ENCODE measurements at places on chromosomes 5 and 9.

- DNase-seq = no peak
These were observed 49.1 kb downstream of the SH3TC2 start for GRCh38 chr5:149013796-149014195.

DNA sequence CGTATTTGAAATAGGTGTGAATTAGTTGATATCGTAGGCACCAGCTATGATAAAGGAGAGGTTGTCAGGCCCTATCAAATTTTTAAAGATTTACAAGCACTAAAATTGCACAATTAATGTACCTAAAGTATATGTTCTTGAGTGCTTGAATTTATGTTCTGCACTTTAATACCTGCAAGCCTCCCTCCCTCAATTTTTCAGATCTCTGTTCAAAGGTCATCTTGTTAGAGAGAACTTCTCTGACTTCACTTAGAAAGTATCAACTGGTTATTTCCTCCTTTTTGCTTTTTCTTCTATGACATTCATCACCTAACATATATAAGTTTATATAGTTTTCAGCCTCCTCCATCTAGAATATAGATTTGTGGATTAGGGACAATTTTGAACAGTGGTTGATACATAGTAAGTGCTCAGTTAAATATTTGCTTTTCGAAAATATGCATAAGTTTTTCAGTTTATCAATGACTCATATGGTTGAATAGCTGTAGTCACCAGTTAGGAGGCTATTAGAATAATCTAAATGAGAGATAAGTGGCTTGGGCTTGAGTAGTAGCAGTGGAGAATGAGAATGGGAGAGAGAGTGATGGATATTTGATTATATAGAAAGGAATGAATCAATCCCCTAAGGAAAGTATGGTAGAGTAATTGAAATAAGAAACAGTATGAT, 37.3 kb downstream of the LOX start:
- no peak for DNase-seq

DNA sequence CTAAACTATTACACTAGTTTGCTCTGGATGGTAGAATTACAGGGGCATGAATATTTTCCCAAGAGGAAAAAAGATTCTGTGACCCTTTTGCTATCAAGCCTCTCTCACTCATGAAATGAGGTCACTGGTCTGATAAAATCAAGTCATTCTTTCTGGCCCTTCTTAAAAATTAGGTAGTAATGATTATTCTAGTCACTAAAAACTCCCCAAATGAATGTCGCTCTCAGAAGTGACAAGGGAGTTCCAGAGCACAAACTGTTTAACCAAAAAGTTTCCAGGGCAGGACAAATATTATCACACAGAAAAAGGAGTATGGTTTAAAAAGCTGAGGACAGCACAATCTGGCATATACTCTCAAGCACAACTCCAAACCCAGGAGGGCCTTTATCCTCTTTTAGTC, 12.5 kb downstream of the ERMP1 start:
- DNase-seq = no peak

DNA sequence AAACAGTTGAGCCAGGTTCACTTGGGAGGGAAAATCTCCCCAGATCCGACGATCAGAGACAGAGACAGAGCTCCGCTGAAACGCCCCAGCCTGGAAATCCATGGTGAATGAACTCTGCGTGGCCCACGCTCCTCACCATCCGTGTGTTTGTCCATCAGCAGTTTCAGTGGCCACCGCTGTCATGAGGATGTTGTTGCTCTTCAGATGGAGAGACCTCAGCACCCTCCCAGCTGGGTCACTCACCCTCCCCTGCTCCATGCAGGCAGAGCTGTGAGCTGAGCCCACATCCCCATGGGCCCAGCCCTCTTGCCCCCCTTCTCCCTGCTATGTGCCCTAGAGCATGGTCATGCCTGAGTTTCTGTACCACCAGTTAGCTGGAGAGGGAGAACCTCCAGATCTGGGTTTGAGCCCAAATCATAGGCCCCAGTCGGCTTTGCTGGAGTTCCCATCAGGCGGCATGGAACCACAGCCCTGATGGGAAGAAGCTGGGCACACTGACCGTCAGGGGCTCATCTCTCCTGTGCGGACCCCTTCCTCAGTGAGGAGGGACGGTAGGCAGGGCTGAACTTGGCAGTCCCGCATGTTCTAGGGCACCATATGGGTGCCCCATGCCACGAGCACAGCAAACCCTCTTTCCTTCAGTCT, 154.4 kb upstream of the COL5A1 start:
- DNase-seq = no peak

DNA sequence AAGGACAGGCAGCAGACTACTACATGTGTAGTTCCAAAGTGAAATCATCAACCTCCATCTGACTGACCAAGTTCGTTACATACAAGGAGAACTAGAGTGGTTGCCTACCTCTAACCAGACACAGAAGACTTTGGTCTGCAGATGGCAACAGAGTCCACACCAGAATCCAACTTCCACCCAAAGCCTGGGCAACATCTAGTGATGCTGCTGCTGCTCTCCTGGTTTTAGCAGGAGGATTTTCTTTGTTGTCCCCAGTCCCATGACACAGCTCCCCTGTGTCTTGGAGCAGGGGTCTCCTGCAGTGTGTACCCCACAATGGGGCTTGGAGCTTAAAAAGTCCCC, 46.4 kb upstream of the APC start:
- DNase-seq = no peak

- peak; percentile 92 for DNase-seq
These were observed 77.2 kb downstream of the ITGA1 start for GRCh38 chr5:52864884-52865283.

GRCh38 chr5:34706084-34706483, 50.0 kb downstream of the RAI14 start:
- DNase-seq = no peak

GRCh38 chr5:175354964-175355363, 89.0 kb downstream of the DRD1 start:
- no peak for DNase-seq

DNA sequence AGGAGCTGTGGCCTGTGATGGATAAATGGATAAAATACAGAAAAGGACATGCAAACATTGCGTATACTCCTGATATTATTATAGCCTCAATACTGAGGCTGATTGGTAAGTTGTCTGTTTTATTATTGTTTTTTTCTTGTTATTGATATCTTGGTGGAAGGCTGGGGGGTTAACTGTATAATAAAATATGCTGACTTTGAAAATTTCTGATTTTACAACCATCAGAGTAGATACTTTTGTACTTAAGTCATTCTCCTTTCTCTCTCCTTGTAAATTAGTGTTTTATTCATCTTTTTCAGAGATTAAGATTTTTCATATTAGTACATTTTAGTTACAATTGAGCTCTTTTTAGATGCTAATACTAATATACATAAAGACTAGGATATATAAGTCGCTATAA, 53.5 kb downstream of the ICE1 start:
- DNase-seq = no peak

DNA sequence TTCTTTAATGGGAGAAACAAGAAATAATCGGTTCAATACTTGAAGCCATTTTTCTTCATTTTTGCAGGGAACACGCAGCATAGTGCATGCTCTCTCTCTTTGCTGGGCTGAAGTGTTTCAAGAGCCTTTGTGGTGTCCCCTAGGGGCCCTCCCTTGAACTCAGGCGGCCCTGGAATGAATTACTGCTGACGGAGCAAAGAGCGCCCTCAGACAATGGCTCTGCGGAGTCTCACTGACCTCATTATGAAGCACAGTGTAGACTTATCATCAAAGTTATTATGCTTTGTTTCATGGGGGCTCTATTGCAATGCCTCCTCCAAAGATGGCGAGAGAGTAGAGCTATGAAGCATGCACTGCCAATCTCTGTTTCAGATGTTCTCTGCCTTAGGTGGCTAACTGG, 64.8 kb upstream of the ADCY2 start:
- no peak for DNase-seq

DNA sequence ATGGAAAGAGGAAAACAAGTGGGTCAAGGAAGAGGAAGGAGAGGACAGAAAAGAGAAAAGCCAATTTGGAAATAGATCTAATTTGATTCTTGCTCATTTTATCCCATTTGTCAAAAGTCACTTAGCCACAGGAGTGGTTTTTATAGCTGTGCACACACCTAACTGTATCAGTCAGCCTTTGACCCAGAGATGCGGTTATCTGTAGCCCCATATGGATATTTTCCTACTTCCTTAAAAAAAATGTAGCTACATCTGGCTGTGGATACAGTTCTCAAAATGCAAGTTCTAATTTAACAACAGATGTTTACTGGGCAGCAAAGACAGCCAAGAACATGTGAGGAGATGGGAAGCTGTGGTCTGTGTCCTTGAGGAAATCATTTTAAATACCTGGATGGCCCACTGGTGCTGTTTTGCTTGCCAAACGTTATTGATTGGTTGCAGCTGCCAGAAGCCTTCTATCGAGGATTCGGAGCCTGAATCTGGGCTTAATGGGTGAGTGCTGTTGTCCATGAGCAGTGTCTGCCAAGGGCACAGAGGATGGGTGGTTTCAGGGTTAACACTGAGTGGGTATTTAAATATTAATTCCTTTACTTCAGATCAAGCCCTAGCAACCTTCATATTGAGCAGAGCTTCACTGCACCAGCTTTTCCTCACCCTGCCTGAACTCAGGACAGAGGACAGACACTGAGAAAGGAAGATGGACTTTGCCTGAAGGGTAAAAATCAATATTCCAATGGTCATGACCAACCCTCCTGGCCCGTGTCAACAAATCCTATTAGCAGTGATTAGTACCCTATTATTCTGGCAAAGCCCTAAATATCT, 92.2 kb downstream of the APBA1 start:
- DNase-seq = no peak

DNA sequence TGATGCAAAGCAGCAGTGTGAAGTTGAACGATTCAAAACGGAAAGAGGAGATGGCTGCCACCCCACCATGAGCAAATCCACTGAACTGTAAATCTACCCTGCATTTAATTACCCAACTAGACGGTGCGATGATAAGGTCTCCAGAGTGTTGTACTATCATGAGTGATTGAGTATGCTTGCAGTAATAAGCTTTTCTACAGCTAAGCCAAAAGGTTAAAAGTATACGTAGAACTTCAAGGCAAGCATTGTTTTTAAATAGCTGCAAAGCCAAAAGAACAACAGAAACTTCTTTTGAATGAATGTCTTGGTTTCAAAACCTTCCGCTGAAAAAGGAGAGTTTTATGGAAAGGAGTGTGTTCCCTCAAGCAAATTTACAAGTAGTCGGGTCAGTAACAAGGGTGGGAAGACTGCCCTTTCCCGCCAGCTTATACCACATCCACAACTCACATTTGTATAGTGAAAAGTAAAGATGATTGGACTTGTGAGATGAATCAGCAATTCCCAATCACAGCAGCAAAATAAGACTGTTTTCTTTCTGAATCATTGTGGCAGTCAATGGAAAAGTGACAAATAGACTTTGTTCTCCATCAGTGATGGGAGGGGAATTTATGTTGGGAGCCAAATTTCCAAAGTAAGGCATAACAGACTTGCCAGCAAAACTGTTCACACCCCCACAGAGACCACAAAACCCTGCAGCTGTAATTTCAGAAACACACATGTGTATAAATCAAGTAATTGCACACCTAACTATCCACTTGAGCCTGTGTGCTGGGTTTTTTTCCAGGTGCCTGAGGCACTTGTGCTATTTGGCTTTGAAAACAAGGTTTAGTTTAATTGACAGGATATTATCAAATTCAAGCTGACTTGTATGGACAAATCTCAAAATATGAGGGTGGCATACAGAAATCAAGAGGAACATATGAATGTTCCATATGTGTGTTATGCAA, 407.7 kb upstream of the GRAMD2B start:
- no peak for DNase-seq

- DNase-seq = no peak
These were observed 989.6 kb upstream of the ARRDC3 start for GRCh38 chr5:92372766-92373165.

DNA sequence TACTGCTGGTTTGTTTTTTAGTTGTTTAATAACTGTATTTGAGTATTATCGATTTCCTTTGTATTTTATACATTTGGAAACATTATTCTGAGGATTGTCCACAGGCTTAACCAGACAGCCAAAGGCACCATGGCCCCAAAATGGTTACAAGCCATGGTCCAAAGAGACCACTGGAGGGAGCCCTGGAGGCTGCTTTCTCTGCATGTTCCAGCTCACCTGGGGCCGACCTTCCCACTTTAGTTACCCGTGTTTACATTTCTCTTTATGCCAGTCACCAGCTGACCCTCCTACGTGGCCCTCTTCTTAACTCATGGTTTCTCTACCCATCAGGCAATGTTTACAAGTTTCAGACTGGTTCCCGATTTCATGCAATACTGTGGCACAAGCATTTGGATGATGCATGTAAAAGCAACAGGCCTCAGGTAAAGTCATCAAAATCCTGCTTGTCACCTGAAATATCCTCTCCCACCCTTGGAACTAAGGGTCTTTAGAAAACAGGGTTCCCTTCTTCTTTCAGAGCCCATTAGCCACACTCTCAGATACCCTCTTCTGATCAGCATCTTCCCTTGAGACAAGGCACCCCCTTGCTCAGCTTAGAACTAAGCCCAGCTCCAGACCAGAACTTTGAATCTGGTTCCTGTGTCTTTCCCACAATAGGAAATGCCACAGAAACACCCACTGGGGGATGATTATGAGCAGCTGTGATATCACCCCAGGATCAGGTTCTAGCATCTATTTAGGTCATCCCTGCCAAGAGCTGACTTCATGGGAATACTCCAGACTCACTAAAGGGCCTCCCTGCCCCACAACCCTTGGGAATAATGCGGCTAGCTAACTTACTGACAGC, 49.9 kb upstream of the GARNL3 start:
- peak; percentile 66 for DNase-seq

All from AG04450 (cell line).